ENCODE measurements at places on chromosomes 5 and 9. TPM values are rescaled to one million over a fixed set of nuclear protein-coding genes. Genes with fewer than 3 reads are reported as not detected.

Gene OR13D1
- total RNA-seq: not detected

- no peaks in the 10 kb centered on the region for H3K27me3 ChIP-seq
- peaks cover 5% of the 10 kb centered on the region for H3K36me3 ChIP-seq
- H3K27ac ChIP-seq: peak overlapping the region; percentile 25
- H3K4me3 ChIP-seq: no peak overlapping the region
- DNase-seq: peak; percentile 83
- H3K4me1 ChIP-seq: peaks cover 10% of the 10 kb centered on the region
Observed at GRCh38 chr5:75668977-75669689, 48.1 kb downstream of the POC5 start.

Gene FOXD4L4
- 0.04 TPM for total RNA-seq

Gene IL9
- total RNA-seq: not detected

GRCh38 chr9:112765281-112765680 lies 14.7 kb downstream of the SNX30 start:
- no peaks in the 10 kb centered on the region for H3K36me3 ChIP-seq
- no peaks in the 10 kb centered on the region for H3K27me3 ChIP-seq
- H3K4me3 ChIP-seq: no peak overlapping the region
- H3K4me1 ChIP-seq: peaks cover 3% of the 10 kb centered on the region
- no peak overlapping the region for H3K27ac ChIP-seq

- peak; percentile 79 for DNase-seq
- no peaks in the 10 kb centered on the region for H3K27me3 ChIP-seq
- H3K4me1 ChIP-seq: peaks cover 11% of the 10 kb centered on the region
- no peak overlapping the region for H3K27ac ChIP-seq
- H3K36me3 ChIP-seq: no peaks in the 10 kb centered on the region
Observed at GRCh38 chr5:138077064-138077696, 6.7 kb upstream of the WNT8A start.

GRCh38 chr5:3954633-3955032 lies 359.0 kb downstream of the IRX1 start:
- H3K27ac ChIP-seq: no peak overlapping the region
- H3K36me3 ChIP-seq: no peaks in the 10 kb centered on the region
- H3K27me3 ChIP-seq: no peaks in the 10 kb centered on the region
- DNase-seq: no peak
- H3K4me1 ChIP-seq: no peaks in the 10 kb centered on the region

- no peaks in the 10 kb centered on the region for H3K36me3 ChIP-seq
- H3K4me1 ChIP-seq: peaks cover 2% of the 10 kb centered on the region
- H3K27me3 ChIP-seq: no peaks in the 10 kb centered on the region
Observed at GRCh38 chr5:125057912-125058826, 311.7 kb upstream of the ZNF608 start.

Gene TRIM36
- 2.0 TPM for total RNA-seq

DNA sequence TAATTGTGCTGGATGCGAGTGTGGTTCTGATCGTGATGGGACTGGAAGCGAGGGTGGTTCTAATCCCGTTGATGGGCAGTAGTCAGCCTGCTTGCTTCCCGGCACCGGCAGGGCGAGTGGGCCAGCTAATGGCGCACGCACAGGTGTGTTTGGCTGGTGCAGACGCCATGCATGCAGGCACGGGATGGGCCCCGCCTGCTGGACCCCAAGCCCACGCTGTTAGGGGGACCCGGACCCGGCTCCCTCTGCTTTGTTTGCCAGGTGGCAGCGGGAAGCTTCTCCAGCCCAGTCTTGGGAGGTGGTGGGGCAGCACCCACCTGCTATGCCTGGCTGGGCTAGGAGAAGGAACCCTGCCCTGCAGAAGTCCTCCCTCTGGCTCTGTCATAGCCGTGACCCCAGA lies 70.3 kb downstream of the VAV2 start:
- H3K4me3 ChIP-seq: no peak overlapping the region
- DNase-seq: no peak
- H3K36me3 ChIP-seq: peaks cover 3% of the 10 kb centered on the region
- H3K27me3 ChIP-seq: no peaks in the 10 kb centered on the region
- H3K4me1 ChIP-seq: peaks cover 33% of the 10 kb centered on the region

DNA sequence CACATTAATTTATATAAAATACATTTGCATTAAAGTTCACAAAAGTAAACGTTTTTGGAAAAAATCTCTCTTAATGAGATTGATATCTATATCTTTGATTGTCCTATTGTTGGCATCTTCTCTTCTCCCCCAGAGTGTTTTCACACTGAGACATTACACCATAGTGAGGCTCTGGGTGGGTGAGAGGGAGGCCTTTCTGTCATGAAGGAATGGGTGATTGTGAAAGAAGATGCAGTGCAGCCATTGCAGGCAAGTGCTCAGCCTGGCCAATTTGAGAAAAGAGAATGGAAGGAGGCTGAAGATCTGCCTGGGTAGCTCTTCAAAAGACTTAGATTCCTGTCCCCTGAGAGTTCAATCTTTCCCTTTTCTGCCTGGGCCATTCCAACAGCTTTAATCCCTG lies 140.8 kb downstream of the SLC12A2 start:
- no peak overlapping the region for H3K4me3 ChIP-seq
- H3K27me3 ChIP-seq: no peaks in the 10 kb centered on the region
- peaks cover 9% of the 10 kb centered on the region for H3K4me1 ChIP-seq
- no peak for DNase-seq
- no peaks in the 10 kb centered on the region for H3K36me3 ChIP-seq
- H3K27ac ChIP-seq: no peak overlapping the region

Gene MED22
- 22.7 TPM for total RNA-seq

DNA sequence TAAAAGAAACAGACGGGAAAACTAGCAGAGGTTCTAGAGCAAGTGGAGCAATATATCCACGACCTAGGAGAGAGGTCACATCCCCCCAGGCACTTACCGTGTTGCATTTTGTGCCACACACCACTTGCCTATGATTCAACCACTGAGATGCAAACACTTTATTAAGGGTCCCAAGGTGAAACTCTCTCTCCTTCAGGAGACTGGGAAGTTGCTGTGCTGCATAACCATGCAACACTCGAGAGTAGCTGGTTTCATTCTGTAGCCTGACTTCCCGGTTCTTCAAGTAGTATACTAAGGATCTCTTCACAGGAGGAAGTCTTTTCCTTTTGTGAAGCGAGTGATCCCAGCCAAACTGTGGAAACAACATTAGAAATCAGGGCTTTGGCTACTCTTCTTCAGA lies 1.6 kb downstream of the DCAF12 start:
- peak; percentile 11 for DNase-seq
- peaks cover 14% of the 10 kb centered on the region for H3K4me1 ChIP-seq
- H3K36me3 ChIP-seq: peaks cover 21% of the 10 kb centered on the region
- H3K27me3 ChIP-seq: no peaks in the 10 kb centered on the region

DNA sequence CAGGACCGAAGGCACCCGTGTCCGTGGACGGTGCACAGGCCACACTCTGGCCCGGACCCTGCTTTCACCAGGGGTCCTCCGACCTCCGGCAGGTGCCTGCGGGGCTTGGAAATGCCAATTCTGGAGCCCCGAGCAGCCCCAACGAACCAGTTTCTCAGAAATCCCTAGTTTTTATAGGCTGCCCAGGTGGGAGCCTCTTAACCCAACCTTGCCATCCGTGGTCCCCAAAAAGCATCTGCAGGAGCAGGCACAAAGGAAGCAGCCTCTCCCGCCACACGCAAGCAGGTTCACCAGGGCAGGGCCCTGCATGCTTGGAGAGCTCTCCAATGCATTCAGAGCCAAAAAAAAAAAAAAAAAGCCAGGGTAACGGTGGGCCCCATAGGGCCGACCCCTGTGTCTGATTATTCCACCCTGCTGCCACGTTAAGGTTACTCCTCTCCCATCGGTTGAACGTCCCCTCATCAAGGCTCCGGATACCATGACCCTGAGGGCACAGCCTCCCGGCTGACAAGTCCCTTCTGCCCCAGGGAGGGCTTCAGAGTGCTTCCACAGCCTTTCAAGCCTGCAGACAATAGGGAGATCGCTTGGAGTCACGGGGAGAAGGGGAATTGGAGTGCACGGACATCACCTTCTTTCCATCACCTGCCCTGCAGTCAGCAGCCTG lies 796 bp upstream of the TPRN start:
- no peak for DNase-seq
- peak overlapping the region; percentile 74 for H3K4me3 ChIP-seq
- no peaks in the 10 kb centered on the region for H3K27me3 ChIP-seq
- H3K36me3 ChIP-seq: peaks cover 3% of the 10 kb centered on the region
- peak overlapping the region; percentile 49 for H3K27ac ChIP-seq
- H3K4me1 ChIP-seq: peaks cover 59% of the 10 kb centered on the region

GRCh38 chr5:75365740-75366139 lies 28.7 kb downstream of the HMGCR start:
- no peak for DNase-seq
- peaks cover 4% of the 10 kb centered on the region for H3K36me3 ChIP-seq
- peaks cover 17% of the 10 kb centered on the region for H3K4me1 ChIP-seq
- H3K4me3 ChIP-seq: no peak overlapping the region
- no peak overlapping the region for H3K27ac ChIP-seq
- H3K27me3 ChIP-seq: no peaks in the 10 kb centered on the region

Gene ADAMTS13
- 3.4 TPM for total RNA-seq

Gene ROR2
- 5.2 TPM for total RNA-seq

- no peak for DNase-seq
- H3K36me3 ChIP-seq: no peaks in the 10 kb centered on the region
- H3K27ac ChIP-seq: no peak overlapping the region
- peaks cover 27% of the 10 kb centered on the region for H3K4me1 ChIP-seq
- H3K27me3 ChIP-seq: peaks cover 75% of the 10 kb centered on the region
Observed at GRCh38 chr5:528629-529511, 4.6 kb upstream of the SLC9A3 start.

Gene LCN2
- total RNA-seq: 0.09 TPM

- no peaks in the 10 kb centered on the region for H3K27me3 ChIP-seq
- H3K4me3 ChIP-seq: no peak overlapping the region
- H3K4me1 ChIP-seq: no peaks in the 10 kb centered on the region
- no peak overlapping the region for H3K27ac ChIP-seq
Observed at GRCh38 chr5:28473531-28474107, 1435.2 kb upstream of the CDH9 start.

DNA sequence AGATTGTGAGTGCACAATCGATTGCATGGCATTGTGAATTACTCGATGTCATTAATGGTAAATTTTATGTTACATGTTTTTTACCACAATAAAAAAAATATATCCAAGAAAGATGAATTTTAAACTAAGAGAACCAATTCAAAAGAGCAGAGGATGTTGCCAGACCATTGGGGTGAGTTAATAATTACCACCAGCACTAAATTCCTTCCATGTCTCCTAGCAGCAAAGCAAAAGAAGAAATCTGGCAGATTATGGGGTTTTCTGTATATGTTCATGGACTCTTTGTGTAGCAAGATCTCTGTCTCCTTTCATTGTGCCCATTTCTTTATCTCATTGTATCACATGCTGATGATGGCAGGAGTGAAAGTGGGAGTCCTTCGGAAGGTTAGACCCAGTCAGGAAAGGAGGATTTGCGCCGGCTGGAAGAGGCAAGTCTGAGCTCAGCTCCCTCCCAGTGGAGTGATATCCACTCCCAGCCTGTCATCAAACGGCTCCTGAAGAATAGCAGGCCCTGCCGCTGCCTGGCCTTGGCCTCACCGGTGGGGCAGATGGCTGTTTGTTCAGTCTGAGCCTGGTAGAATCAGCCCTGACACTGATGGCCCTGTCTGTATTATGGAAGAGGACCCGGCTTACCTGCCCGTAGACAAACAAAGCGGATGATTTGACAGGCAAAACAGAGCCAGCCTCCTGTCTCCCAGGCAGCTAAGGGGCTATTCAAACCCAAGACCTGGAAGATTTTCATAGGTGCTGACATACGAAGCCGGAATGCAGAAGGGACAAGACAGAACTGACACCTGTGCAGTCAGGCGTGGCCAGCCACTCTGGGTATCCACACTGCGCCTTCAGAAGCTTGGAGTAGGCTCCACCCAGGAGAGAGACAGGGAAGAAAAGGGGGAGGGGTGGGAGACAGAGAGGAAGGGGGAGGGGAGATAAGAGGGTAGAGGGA lies 21.9 kb upstream of the FOXE1 start:
- H3K4me1 ChIP-seq: no peaks in the 10 kb centered on the region
- peaks cover 37% of the 10 kb centered on the region for H3K27me3 ChIP-seq
- H3K27ac ChIP-seq: no peak overlapping the region
- DNase-seq: no peak
- H3K36me3 ChIP-seq: no peaks in the 10 kb centered on the region

DNA sequence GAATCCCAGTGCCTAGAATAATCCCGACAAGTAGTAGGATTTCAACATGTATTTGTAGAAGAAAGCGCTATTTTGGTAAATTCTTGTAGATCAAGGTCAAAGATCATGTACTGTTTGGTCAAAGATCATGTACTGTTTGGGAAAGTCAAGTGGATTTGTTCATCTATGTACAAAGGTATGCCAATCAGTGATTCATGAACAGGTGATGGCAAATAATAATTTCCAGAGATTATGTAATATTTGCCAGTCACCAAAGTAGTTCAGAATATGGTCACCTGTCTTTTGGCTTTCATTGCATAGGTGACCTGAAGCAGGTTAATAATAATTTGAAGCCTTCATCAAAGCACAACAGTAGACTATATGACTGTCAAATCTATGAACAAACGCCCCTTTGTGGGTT lies 398.2 kb downstream of the EFNA5 start:
- no peak overlapping the region for H3K4me3 ChIP-seq
- DNase-seq: no peak
- H3K27me3 ChIP-seq: no peaks in the 10 kb centered on the region
- no peaks in the 10 kb centered on the region for H3K36me3 ChIP-seq

Gene RASGEF1C
- 2.4 TPM for total RNA-seq

Gene P4HA2
- total RNA-seq: 56.1 TPM

Gene KLHL3
- total RNA-seq: 3.6 TPM

GRCh38 chr5:168736281-168736831 lies 157.2 kb upstream of the PANK3 start:
- peak; percentile 30 for DNase-seq
- no peaks in the 10 kb centered on the region for H3K27me3 ChIP-seq
- H3K27ac ChIP-seq: no peak overlapping the region
- H3K36me3 ChIP-seq: no peaks in the 10 kb centered on the region
- peaks cover 10% of the 10 kb centered on the region for H3K4me1 ChIP-seq
- no peak overlapping the region for H3K4me3 ChIP-seq

GRCh38 chr9:94981723-94982090 lies 255.2 kb downstream of the AOPEP start:
- no peaks in the 10 kb centered on the region for H3K27me3 ChIP-seq
- no peak overlapping the region for H3K4me3 ChIP-seq
- peaks cover 16% of the 10 kb centered on the region for H3K4me1 ChIP-seq
- peak; percentile 72 for DNase-seq
- peaks cover 3% of the 10 kb centered on the region for H3K36me3 ChIP-seq

Gene GABRA6
- not detected for total RNA-seq

GRCh38 chr5:78273436-78273835 lies 21.1 kb downstream of the AP3B1 start:
- no peak overlapping the region for H3K27ac ChIP-seq
- peak; percentile 54 for DNase-seq
- peaks cover 6% of the 10 kb centered on the region for H3K4me1 ChIP-seq
- no peak overlapping the region for H3K4me3 ChIP-seq
- no peaks in the 10 kb centered on the region for H3K27me3 ChIP-seq

Gene SPARC
- 4,650 TPM for total RNA-seq

Gene WDR41
- total RNA-seq: 60.2 TPM

Gene CEL
- 1.5 TPM for total RNA-seq

DNA sequence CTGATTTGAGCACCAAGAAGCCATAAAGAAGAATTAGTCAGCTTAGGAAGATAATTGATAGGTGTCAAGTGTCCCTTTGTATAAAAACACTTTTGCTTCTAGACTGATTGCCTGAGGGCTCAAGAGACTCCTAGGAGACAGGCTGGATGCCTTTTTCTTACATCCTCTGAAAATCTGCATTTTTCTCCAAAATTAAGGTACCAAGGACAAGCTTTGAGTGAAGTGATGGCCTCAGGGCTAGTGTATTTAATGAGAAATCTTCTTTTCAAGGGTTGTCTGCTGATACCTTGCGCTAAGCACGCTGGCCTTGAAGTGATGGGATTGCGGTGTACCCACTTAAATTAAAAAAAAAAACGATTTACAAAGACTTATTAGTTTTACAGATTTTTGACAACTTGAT lies 304.0 kb downstream of the TLR4 start:
- no peak for DNase-seq
- H3K4me3 ChIP-seq: no peak overlapping the region
- H3K27me3 ChIP-seq: no peaks in the 10 kb centered on the region
- no peaks in the 10 kb centered on the region for H3K36me3 ChIP-seq

Gene TLX3
- total RNA-seq: not detected

Gene SLF1
- total RNA-seq: 11.4 TPM

Gene FPGS
- total RNA-seq: 34.7 TPM
